Nasal cavity respiratory epithelium epithelial cell of viscerocranial mucosa (primary cell): ENCODE measurements at places on chromosomes 3 and 15. TPM values are rescaled to one million over a fixed set of nuclear protein-coding genes. Genes with fewer than 3 reads are reported as not detected.

Gene FANCD2OS
- not detected in 2 replicates for total RNA-seq

Gene SOX14
- not detected in 2 replicates for total RNA-seq

Gene GCSAM
- under 0.01 and 1.1 TPM in 2 replicates for total RNA-seq

Gene CPLX3
- not detected in 2 replicates for total RNA-seq

Gene SERPINI2
- not detected in 2 replicates for total RNA-seq

Gene FBXO40
- not detected in 2 replicates for total RNA-seq

Gene ACP3
- 0.34 and 5.0 TPM in 2 replicates for total RNA-seq

Gene STAB1
- under 0.01 and 0.07 TPM in 2 replicates for total RNA-seq

Gene FAM81A
- total RNA-seq, result 0.34 and 1.2 TPM in 2 replicates

Gene AADACL2
- total RNA-seq, result not detected in 2 replicates

Gene WDR48
- total RNA-seq, result 21.9 and 40.2 TPM in 2 replicates

Gene LDHAL6B
- not detected in 2 replicates for total RNA-seq
